ENCODE measurements at places on chromosomes 3 and 15. TPM values are rescaled to one million over a fixed set of nuclear protein-coding genes. Genes with fewer than 3 reads are reported as not detected.
A peak's percentile ranks its signal among the peaks of the same experiment; 100 is the strongest.

Gene UQCC5
- 43.8 TPM for polyA plus RNA-seq

DNA sequence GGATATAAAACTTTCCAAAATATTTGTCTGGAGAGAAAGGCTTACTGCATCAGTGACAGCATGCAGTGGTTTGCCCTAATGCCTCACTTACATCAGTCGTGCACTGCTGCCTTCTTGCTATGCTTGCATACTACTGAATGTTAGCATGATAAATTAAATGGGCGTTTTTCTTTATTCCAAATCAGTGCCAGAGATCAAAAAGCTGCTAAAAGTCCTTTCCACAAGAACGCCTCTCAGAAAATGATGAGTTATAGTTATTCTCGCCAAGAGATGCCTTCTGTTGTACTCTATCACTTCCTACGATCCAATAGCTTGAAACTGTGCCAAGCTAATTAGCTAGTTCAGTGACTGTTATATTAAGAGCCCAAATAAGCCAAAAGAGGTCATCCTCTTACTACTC, 345.8 kb upstream of the ROBO2 start:
- no peaks in the 10 kb centered on the region for H3K27me3 ChIP-seq
- H3K4me3 ChIP-seq: no peak overlapping the region
- H3K4me1 ChIP-seq: no peaks in the 10 kb centered on the region
- no peaks in the 10 kb centered on the region for H3K36me3 ChIP-seq

- H3K27me3 ChIP-seq: no peaks in the 10 kb centered on the region
- H3K27ac ChIP-seq: no peak overlapping the region
- H3K36me3 ChIP-seq: no peaks in the 10 kb centered on the region
- peaks cover 9% of the 10 kb centered on the region for H3K4me1 ChIP-seq
Measured at GRCh38 chr15:71549091-71549490, 261.3 kb upstream of the NR2E3 start.

DNA sequence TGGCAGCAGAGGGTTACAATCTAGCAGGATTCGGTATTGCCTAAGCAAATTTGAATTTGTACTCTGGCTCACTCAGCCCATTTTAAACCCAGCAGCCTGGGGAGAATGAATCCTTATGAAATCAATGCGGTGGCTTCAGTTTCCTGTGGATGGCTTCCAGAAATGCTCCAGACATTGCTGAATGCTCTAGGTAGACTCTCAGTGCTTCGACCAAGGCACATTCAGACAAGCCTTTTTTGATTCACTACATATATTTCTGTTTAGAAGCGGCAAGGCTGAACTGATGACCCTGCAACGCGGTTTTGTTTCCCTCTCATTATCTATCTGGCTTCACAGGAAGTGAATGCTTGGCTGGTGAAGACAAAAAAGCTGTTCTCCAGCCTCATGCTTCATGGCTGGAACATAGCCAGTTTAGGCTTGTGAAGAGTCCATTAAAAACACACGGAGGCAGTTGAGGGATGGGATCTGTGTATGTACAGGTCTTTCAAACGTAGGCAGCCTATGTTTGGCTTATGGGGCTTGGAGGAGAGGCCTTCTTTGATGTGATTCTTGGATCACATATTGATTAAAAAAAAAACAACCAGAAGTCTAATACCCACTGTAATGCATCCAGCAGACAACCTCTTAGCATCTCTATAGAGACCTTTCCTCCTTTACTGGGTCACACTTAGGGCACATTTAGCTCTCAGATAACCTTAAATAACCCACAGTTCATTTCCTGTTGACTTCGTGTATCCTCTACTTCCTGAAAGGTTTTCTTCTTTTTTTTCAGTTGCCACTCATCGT, 400.2 kb upstream of the TBL1XR1 start:
- H3K4me3 ChIP-seq: no peak overlapping the region
- H3K36me3 ChIP-seq: no peaks in the 10 kb centered on the region
- peak; percentile 22 for DNase-seq
- H3K27ac ChIP-seq: peak overlapping the region; percentile 83
- peaks cover 34% of the 10 kb centered on the region for H3K4me1 ChIP-seq
